Omental fat pad (tissue), 4 donors: ENCODE measurements at places on chromosomes 6 and 20. TPM values are rescaled to one million over a fixed set of nuclear protein-coding genes. Genes with fewer than 3 reads are reported as not detected.

GRCh38 chr6:54992789-54993188 is 146.2 kb downstream of the FAM83B start:
- no peak for DNase-seq

DNA sequence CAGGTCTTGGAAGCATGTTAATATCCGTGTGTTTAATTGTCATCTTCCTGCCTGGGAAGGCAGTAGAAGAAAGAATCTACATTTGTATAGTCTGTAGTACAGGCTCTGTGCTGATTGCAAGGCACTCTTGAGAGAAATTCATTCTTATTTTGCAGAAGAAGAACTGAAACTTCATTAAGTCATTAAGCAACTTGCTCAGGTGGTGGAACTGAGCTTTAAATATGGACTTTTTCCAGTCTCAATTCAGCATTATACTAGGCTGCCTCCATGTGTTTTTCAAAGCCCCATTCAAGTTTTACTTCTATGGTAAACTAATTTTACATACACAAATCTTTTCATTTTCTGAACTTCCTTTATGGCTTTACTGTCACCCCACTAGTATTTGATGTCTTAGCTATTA is 18.7 kb downstream of the ZNF451 start:
- no peak for DNase-seq

DNA sequence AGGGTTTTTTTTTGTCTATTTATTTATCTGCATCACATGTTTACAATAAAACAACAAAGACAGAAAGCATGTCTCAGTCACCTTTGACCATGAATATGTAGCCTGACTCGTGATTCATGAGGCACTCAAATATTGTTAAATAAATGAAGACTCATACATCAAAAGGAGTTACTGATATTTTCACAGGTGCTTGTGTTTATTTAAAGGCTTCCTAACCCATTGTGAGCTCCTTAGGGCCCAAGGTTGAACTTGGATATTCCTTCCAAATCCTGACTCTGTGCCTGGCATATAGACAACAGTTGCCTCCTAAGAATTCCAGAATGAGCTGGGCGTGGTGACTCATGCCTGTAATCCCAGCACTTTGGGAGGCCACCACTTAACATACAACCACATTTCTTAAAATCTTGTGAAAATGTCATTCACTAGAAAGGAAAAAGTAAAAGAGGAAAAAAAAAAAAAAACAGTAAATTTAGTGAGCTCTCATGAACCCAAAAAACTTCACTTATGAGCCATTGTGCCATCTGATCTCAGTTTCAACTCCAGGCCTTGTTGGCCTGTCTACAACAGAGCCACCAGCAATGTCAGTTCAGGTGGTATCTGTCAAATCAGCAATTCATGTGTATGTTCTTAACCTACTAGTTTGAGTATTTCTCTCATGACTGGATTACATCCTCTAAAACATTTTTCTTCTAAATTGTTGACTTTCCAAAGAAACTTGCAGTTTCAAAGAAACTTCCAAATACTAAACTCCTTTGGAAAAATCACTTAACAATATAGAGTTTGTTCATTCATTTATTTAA is 162.7 kb upstream of the MARCKS start:
- no peak for DNase-seq

GRCh38 chr6:136521427-136521826 is 28.8 kb downstream of the MAP7 start:
- DNase-seq = no peak

DNA sequence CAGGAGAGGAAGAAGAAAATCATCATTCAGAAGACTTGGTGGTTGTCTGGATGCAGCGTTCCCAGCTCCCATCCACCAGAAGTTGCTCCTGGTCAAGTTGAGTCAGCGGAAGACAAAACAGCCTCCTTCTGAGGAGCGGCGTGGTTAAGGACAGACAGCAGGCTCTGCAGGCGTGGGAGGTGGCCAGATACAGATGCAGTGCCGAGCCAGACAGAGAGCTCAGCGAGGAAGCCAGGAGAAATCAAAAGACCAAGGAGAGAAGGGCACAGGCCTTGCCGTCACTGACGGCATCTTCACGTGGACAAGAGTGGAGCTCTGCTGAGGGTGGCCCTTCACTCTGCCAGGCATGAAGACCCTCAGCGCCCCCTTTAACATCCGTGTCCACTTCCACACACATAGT is 158.5 kb downstream of the THBS2 start:
- DNase-seq = no peak

Gene CCN6
- total RNA-seq = 0.56 TPM

Gene PROKR2
- total RNA-seq = not detected

Gene C20orf202
- 2.0 TPM for total RNA-seq
